ENCODE measurements at places on chromosomes 3 and 15. TPM values are rescaled to one million over a fixed set of nuclear protein-coding genes. Genes with fewer than 3 reads are reported as not detected.

- peak; percentile 49 for DNase-seq
Measured at GRCh38 chr3:58005669-58006068, 2.6 kb upstream of the FLNB start.

DNA sequence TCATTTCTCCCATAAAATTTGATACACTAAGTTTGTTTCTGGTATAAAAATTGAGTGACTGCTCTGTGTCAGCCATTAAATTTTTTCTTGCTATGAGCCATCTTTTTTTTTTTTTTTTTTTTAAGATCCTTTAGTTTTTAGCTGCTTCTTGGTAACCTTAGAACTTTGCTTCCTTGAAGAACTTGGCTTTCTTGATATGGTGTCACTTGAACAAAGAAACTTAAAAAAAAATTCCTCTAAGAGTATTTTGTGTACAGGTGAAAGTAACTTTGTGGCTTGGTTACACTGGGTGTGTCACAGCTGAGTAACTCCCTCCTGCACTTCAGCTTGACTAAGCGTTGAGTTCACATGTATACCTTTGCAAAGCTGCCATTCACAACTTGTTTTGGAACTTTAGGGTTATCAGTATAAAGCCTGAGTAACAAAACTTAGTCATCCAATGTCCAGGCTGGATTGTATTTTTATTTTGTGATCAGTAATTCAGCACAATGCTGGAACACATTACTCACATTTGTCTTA, 6.5 kb downstream of the CHD2 start:
- peak; percentile 56 for DNase-seq

GRCh38 chr15:67861983-67862382, 22.1 kb upstream of the RNU6-1 start:
- DNase-seq, result no peak

CCDC39 gene
- not detected for total RNA-seq

NEK10 gene
- 2.3 TPM for total RNA-seq

GRCh38 chr3:165532851-165533250, 304.4 kb downstream of the BCHE start:
- DNase-seq, result no peak

Data from Calu3 (cell line).